ENCODE measurements at places on chromosomes 5 and 9. TPM values are rescaled to one million over a fixed set of nuclear protein-coding genes. Genes with fewer than 3 reads are reported as not detected.

The C5orf58 gene
- polyA plus RNA-seq: not detected

The PCSK1 gene
- polyA plus RNA-seq: 0.14 TPM

The PCDHGC5 gene
- 0.03 TPM for polyA plus RNA-seq

The HDHD3 gene
- polyA plus RNA-seq: 21.0 TPM

- DNase-seq: no peak
Observed at GRCh38 chr9:85716031-85716877, 25.5 kb downstream of the AGTPBP1 start.

Data from A549 (cell line).